Activated CD4-positive, alpha-beta T cell treated with anti-CD3 and anti-CD28 coated beads for 1 hour (primary cell): ENCODE measurements at places on chromosomes 1 and 21.

GRCh38 chr1:154467434-154468102 lies 34.5 kb upstream of the TDRD10 start:
- no peak for DNase-seq

DNA sequence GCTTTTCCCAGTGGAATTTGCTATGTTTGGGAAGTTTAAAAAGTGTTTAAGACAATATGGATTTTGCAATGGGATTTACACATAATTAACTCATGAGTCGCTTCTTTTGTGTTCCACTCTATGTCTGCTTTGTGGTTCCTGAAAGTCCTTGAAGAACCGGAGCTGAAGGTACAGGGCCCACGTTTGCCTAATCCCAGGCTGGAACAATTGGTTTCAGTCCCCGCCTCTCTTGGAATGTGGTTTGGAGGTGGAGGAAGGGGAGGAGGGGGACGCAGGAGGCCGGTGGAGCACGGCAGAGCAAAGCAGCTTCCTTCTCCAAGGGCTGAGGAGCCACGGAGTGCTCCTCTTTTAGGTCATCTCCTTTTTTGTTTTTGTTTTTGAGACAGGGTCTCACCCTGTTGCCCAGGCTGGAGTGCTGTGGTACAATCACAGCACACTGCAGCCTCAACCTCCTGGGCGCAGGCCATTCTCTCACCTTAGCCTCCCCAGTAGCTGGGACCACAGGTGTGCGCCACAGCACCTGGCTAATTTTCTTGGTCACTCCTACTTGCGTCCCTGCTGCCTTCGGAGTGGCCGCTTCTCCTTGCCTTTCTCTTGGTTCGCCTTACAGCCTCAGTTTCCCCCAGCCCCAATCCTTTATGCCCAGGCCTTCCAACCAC lies 129.5 kb upstream of the ERRFI1 start:
- DNase-seq: no peak

DNA sequence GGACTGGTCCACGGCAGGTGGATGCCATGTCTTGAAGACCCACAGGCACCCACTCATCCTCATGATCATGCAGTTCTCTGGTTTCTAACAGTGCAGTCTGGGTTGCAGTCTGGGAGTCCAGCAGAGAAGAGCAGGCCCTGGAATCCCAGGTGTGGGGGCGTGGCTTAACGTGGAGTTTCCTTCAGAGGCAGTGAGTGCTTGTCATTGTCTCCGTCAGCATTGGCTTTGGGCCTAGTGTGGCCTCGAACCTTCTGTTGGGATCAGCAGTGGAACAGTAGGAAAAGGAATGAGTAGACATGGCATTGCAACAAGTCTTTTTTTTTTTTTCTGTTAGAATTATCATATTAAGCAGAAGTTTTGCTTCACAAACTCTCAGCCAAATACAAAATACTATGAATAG lies 12.8 kb downstream of the LGALS8 start:
- DNase-seq: no peak

- no peak for DNase-seq
These were observed at the start of gene CFAP74 for GRCh38 chr1:2003541-2004131. Gene CFAP74 (minus strand): TSS chr1:2003786. CDS start chr1:1990956, 12,830 bp downstream.

GRCh38 chr21:45347712-45348499 lies 57.1 kb upstream of the COL18A1 start:
- no peak for DNase-seq

GRCh38 chr1:160375788-160376524 lies 9.1 kb downstream of the NHLH1 start:
- DNase-seq: no peak

- no peak for DNase-seq
These were observed 50.5 kb upstream of the IPO9 start for GRCh38 chr1:201778279-201779065.

DNA sequence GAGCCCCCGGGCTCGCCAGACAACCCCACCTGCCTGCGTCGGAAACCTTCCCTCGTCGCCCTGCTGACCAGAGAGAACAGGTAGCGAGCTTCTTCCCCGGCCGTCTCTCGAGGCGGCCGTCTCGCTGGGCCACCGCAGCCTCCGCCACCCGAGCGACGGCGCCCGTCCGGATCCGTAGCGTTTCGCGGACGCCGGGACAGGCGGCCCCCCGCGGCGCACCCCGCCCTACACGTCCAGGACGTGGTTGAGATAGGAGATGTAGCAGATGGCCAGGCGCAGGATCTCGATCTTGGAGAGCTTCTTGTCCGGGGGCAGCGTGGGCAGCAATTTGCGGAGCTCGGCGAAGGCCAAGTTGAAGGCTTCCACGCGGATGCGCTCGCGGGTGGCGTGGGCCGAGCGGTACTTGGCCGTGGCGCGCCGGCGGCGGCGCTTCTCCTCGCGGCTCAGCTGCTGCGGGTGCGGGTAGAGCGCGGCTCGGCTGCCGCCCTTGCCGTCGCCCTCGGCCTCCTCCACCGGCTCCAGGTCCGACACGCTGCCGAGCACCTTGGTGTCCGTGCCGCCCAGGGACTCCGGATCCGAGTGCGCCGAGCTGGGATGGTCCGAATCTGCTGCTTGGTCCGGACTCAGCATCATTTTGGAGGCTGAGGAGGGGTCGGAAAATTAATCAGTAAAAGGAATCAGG lies 3.0 kb downstream of the NHLH2 start:
- DNase-seq: no peak

DNA sequence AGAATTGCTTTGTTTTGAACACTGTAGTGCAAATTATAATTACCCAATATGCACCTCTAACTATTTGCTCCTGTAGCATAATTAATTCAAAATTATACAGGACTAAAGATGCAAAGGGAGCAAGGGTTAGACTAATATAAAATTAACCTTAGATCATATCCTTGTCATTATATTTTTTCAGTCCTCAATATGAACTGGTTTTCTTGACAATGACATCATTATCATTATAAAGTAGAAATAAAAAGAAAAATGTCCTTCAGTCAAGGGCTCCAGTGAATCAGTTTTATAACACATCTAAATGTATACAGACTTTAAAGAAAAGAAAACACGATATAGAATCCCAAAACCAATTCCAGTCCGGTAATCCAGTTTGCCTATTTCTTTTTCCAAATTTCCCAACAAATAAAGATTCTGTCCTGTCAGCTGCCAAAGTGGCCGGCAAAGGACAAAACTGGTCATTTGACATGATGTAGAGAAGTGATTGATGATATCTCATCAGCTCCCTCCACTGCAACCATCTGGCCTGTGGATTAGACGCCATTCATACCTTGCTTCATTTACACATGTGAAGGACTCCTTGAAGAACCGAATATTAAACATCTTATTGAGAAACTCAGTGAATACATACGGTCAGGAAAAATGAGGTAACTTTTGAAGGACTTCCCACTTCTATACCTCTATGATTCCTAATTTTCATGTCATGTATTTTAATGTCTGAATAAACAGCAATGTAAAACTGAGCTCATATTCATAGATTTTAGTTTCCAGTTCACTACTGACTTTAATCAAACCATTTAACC lies 15.5 kb downstream of the DPYD start:
- no peak for DNase-seq

DNA sequence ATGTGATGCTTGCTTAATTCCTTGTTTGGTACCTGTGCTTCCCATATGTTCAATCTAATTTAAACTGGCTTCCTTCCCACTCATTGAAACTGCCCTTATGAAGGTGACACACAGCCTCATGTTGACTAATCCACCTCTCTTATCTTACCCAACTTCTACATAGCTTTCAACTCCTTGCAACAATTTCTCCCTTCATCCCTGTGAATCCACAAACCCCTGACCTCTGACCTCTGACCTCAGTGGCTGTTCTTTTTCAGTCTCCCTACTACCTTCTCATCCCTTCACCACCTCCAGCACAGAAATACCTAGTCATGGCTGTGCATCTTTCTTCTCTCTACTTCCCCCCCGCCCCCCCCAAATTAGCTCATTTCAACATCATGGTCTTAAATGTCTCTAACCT lies 144.5 kb downstream of the TTLL7 start:
- no peak for DNase-seq

DNA sequence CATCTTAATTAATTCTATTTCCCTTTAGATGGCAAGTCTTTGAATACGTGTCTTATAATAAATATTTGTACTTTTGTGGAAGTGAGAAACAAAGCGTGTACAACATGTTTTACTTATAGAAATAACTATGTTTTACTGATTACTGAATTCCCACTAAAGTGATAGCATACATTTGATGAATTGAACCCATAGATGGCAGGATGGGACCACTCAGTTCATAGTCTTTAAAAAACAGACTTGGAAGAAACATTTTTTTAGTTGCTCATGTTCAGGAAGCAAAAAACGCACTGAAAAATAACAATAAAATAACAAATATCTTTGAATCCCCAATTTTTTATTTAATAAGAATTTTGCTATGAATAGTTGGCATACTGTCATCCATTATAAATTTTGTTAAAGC lies 507.1 kb upstream of the ZRANB2 start:
- DNase-seq: no peak

- DNase-seq: no peak
These were observed 65.2 kb upstream of the ARID1A start for GRCh38 chr1:26630634-26631033.

DNA sequence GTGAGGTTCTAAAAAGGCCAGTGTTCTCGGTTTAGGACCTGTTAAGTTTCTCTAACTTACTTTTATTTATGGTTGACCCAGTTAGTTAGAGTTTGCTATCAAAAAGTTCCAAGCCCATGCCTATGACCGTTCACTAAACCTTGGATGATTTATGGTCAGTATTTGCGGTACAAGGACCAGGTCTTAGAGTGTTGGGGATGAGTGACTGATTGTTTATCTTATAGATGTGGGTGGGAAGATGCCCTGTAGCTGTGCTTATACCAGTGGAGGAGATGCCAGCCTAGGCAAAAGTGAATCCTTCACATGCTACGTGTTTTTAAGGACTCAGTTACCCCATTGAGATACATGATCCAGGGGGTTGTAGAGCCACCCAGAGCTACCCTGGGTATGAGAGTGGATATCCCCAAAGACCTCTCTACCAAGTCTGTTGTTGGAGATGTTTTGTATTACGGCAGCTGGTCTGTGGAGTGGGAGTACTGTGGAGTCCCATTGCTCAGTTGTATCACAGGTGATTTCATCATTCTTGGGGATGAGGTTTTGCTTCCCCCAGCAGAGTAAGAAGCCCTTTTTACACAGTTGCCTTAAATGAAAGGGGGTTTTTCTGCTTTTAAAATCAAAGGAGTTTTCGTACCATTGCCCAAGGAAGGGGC lies 2.1 kb downstream of the SLC22A15 start:
- no peak for DNase-seq

DNA sequence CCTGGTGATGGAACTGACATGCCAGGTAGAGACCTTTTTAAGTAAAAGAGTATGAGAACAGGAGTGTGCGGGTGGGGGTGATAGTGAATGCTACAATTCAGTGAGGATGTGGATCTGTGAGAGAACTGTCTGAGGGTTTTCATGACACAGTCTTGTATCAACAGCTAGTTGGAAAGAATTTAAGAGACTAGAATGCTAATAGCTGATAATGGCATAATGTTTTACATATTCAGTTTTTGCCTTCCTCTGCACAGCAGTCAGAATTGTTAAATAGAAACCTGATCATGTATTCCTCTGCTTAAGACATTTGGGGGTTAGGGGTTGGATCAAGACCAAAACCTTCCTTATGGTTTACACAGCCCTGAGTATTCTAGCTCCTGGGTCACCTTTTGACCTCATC lies 152.8 kb upstream of the ZRANB2 start:
- no peak for DNase-seq

DNA sequence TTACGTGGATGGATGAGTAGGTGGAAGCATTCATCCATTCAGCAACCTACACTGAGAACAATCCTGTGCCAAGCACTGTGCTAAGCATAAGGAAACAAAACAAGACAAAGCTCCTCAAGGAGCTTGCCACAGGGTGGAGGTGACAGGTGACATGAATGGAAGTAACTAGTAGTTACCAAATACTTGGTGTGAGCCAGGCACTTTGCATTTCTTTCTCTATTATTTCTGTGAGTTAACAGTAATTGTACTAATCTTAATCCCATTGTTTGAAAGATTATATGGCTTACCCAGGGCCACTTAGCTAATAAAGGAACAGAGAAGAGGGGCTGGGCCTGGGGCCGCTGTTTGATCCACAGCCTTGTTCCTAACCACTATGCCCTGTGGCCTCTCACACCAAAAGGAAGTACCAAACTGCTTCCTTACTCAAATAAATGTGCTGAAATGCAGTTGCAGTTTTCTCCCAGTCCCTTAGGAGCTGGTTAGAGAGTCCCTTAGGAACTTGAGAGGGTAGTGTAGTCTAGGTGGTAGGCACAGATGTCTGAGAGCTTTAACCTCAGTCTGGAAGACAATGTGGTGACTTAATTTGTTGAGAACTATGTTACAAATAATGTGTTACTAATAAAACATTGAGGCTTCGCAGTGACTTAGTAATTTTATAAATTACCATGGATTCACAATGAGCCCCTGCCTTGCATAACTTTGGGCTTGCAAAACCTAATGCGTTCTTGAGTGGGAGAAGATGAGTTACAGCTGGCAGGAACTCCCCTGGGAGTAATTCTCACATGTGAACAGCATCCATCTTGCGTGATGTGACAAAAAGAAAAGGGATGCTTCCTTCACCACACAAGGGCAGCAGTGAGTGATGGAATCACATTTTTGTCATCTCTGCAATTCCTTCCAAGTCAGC lies 69.8 kb downstream of the MPZL1 start:
- DNase-seq: no peak

GRCh38 chr1:231354330-231355020 lies 16.4 kb downstream of the SPRTN start:
- DNase-seq: no peak

- DNase-seq: no peak
These were observed 88.3 kb downstream of the KCNJ6 start for GRCh38 chr21:37827913-37828312.

GRCh38 chr1:246503341-246503740 lies 3.7 kb downstream of the SMYD3 start:
- DNase-seq: no peak

DNA sequence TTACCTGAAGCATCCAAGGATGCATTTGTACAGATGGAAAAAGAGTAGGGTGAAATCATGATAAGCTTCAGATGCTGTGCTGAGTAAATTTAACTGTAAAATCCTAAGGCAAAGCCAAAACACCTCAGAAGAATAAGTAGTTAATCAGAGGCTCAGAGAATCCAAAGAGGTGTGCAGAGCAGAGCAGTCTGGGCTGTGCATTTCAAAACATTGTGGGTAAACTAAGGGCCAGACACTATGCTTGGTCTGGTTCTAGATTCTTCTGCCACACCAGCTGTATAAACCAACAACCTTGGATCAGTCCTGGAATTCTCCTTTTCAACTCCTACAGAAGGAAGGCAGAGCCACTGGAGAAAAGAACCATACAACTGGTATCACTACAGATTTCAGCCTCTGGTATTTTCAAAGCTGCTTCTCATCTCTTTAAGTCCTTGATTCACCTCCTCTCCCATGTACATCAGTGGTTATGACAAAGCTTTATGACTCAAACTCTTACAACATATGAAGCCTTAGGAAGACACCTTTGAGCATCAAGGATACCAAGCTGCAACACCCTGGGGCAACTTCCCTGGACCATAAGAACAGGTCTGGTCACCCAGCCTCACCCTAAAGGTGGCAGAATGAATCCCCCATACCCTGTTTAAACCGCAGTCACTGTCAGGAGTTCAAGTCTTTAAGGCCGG lies 11.6 kb upstream of the HIPK1 start:
- no peak for DNase-seq

DNA sequence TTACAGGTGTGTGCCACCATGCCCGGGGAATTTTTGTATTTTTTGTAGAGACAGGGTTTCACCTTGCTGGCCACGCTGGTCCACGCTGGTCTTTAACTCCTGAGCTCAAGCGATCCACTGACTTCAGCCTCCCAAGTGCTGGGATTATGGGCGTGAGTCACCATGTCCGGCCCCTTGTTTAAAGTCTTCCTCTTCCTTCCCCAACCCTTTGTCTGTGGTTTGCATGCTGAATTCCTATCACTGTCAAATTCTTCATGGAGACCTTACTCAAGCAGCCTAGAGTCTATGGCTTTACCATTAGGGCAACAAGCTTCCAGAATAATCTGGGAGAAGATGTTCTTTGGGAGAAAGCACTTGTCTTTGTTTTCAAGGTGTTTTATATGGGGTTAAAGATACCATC lies 34.7 kb downstream of the B3GALT5 start:
- no peak for DNase-seq
